ENCODE measurements at places on chromosomes 7 and 10. TPM values are rescaled to one million over a fixed set of nuclear protein-coding genes. Genes with fewer than 3 reads are reported as not detected.

DNA sequence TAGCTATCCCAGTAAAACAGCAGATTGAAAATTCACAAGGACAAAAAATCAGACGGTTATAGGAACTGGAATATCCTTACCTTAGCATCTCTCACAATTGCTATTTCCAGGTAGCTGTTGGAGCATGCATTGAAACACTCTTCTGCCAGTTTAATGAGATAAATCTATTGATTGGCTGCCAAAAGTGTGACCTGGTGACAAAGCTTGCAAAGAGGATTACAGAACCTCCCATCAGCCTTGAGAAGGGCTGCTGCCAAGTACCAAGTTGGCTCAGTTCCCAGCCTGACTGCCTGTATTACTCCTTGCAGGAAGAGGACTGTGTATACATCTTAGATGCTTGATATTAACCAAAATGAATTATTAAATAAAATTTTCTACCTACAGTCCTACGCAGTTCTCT lies 5.1 kb downstream of the PRLHR start:
- DNase-seq, result no peak

- no peak for DNase-seq
Observed at GRCh38 chr7:79512261-79512660, 58.8 kb upstream of the MAGI2 start.

DNA sequence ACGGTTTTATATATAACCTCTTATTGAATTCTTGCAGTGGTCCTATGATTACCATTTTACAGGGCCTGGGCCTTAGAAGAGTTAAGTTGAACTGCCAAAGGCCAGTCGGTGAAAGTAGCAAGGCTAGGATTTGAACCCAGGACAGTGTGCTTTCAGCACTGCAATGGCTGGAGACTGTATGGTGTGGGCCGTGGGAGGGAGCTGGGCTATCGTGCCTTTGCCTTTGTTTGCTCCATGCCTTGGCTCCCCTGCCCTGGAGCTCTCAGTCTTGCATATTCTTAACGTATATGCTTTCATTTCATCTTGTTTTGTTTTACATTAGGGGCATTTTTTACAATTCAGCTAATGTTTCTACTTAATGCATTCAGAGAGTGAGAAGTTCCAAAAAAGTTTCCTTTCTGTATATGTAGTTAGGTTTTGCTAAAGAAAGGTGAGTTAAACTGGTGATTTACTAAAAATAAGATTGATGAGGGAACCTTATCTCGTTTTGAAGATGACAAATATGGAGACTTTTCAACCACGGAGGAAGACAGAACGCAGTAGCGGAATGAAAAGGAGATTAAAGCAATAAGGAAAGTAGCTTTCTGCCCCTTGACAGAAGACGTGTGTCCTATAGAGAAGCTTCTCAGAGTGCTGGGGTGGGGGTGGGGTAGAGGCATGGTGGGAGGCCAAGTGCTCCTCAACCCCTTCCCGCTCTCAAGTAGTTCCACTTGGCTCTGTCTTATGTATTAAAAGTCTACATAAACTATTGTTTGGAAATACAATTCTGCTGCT lies 82.5 kb downstream of the RTKN2 start:
- no peak for DNase-seq

DNA sequence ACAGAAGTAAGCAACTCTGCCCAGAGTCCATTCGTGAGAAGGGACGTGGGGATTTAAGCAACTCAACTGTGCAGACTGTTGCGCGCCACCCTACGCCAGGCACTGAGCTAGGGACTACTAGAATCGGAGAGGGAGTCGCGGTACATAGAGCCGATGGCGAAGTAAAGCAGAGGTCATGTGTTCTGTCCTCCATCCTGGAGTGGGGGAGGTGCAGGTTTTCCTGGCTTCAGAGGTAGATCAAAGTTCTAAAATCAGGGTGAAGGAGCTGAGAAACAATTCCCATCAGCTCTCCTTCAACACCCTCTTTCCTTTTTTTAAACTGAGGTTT lies 23.2 kb downstream of the SLC35G1 start:
- DNase-seq, result peak; percentile 50

DNA sequence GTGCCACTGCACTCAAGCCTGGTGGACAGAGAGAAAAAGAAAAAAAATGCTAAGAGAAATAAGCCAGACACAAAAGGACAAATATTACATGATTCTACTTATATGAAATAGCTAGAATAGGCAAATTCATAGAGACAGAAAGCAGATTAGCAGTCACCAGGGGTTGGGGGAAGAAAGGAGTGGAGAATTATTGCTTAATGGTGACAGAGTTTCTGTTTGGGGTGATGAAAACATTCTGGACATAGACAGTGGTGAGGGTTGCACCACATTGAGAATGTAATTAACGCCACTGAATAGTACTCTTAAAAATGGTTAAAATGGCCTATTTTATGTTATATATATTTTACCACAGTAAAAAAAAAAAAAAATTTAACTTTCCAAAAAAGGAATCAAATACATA lies 6.4 kb upstream of the NT5C2 start:
- no peak for DNase-seq

- DNase-seq, result no peak
Observed at GRCh38 chr7:50227726-50228125, 76.8 kb upstream of the IKZF1 start.

DNA sequence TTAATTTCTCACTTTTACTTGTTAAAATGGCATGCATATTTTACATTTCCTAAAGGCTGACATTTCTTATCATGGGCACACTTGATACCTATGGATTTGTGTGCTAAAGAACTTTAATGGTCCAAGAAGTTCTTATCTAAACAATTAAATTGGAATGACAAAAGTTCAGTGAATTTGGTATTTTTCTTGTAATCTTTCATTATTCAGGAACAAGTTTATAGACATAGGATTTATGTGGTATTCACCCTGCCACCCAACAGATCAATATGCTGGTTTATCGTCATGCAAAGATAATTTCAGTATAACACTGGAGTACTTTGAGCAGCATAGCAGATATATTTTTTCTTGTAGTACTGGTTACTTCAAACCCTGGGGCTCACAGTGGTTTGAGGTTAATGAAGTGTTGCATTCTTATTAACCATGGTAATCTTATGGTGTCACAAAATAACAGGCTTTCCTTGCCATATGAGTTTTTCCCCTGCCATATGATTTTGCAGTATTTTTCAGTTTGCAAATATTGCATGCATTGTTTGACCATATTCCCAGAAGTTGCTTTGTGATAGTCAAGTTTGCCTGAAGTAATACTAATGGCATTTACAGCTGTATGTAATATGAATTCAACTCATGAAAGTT lies 148.8 kb downstream of the PPP1R9A start:
- no peak for DNase-seq

GRCh38 chr7:27532314-27532713 lies 130.4 kb downstream of the HIBADH start:
- DNase-seq, result no peak

- DNase-seq, result no peak
Observed at GRCh38 chr7:117955046-117955445, 81.8 kb upstream of the CTTNBP2 start.

- DNase-seq, result no peak
Observed at GRCh38 chr7:28222636-28223035, 42.0 kb upstream of the JAZF1 start.

- no peak for DNase-seq
Observed at GRCh38 chr7:49715486-49715885, 58.0 kb upstream of the VWC2 start.

GRCh38 chr7:22934023-22934422 lies 79.9 kb downstream of the HYCC1 start:
- no peak for DNase-seq

GRCh38 chr10:108375691-108376090 lies 1211.2 kb upstream of the SORCS1 start:
- DNase-seq, result no peak

DNA sequence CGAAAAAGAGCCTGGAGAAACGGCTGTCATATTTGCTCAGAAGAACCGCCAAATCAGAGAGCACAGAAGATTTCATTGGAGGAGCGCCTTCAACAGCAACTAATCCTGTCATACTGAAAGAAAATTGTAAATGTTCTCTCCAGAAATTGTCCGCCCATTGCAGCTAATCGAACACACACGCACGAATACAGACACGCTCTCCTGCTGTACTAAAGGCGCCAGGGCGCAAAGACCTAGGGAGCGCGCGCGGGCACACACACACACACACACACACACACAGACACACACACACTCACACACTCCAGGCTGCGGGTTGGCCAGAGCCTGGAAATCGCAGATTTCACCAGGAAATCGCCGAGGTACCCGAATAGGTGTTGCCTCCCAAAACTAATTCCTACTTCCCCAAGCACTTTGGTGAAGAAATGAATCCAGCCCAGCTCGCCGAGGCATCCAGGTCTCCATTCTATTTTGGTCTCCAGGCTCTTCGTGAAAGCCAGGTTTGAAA lies at the start of gene CHRM2:
CHRM2 (plus strand) TSS at position 157 of the 505 bp plus-strand sequence. CDS start 146,214 bp downstream, outside the sequence.
- DNase-seq, result no peak

- DNase-seq, result no peak
Observed at GRCh38 chr7:37741776-37742175, 58.2 kb downstream of the GPR141 start.

DNA sequence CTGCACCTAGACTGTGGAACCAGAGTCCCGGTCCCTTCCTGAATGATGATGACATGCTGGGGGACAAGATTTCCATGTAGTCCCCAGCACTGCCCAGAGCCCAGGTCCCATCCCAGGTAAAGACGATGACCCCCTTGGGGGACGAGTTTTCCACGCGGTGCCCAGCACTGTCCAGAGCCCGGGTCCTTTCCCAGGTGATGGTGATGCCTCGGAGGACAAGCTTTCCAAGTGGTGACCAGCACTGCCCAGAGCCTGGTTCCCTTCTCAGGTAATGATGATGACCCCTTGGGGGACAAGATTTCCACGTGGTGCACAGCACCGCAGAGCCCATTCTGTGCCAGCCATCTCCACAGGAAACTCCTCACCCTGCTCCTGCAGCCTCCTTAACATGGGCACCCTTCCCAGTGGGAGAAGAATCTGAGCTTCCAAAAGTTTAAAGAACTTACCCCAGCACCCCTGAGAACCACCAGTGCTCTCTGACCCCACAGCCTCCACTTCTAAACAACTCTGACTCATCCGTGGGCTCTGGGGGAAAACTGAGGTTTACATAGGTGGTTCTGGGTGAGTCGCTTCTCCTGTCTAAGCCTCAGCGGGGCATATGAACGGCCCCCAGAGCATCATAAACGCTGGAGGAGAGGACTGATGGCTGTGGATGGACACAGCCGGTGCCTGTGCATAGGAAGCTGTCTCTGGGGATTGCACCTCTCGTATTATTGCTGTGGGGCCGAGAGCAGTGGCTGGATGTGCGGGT lies 233.2 kb downstream of the TCERG1L start:
- DNase-seq, result no peak

- no peak for DNase-seq
Observed at GRCh38 chr7:2726316-2727018, 38.5 kb downstream of the AMZ1 start.

GRCh38 chr10:131246089-131246488 lies 65.4 kb downstream of the TCERG1L start:
- no peak for DNase-seq

Gene KCND2
- not detected for total RNA-seq

Gene ZNF438
- 4.9 TPM for total RNA-seq

Gene DYDC2
- not detected for total RNA-seq

Gene SFRP4
- total RNA-seq, result 0.37 TPM

Gene PDE1C
- total RNA-seq, result not detected

Gene PROSER2
- total RNA-seq, result 26.3 TPM

Gene FBXO24
- total RNA-seq, result 1.0 TPM

Measured in right lobe of liver (tissue), 6 donors.